Motor neuron (in vitro differentiated cells): ENCODE measurements at places on chromosomes 4 and X.
A peak's percentile ranks its signal among the peaks of the same experiment; 100 is the strongest.

GRCh38 chrX:71111921-71112431 is 599 bp upstream of the IL2RG start:
- ATAC-seq: no peak

DNA sequence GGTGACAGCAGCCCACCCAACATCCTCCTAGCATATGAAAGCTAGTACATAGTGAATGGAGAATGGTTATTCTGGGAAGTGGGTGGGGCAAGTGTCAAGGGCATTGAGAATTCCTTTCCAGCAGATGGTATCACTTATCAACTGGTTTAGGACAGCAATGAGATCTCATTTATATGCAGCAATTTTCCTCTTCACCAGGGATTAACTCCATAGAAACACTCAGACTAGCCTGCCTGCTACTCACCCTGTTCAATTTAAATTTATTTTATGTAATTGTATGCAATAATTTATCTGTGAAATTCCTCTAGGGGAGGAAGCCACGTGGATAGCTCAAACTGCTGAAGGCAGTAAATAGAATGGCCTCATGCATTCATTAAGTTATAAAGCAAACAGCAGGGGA is 101.6 kb upstream of the MID1IP1 start:
- ATAC-seq: peak; percentile 57

GRCh38 chr4:41209187-41209586 is 5.2 kb downstream of the APBB2 start:
- ATAC-seq: no peak

- ATAC-seq: no peak
Measured at GRCh38 chrX:11398785-11399184, 105.6 kb downstream of the AMELX start.

- ATAC-seq: no peak
Measured at GRCh38 chr4:37839426-37839825, 12.9 kb downstream of the PGM2 start.

DNA sequence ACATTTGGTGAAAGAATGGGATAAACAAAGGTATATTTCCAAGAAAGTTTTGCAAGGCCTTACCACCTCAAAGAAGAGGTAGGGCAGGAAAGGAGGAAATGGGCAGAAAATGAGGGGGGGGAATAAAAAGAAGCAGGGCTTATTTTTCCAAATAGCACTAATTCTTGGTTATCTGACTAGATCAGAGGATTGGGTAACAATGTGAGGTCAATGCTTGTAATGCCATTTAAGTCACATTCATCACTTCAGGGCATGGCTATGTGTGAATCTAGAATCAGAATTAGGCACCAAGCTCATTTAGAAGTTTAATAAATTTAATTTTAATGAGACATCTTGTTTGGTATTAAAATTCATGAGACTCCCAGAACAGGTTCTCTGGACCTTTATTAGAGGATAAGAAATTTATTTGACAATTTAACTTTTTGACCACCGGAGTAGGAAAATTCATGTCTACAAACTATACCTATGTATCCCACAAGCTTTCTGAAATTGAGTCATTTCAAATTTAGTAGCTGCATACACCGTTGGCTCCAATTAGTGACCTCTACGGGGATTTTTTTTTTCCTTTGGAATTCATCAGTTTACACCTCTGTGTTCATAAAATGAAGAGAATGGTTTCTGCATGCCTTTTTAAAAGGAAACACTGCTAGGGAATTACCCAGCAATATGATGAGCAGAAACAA is 1.4 kb upstream of the STS start:
- no peak for ATAC-seq

GRCh38 chrX:45485719-45486118 is 285.0 kb upstream of the DIPK2B start:
- no peak for ATAC-seq

- peak; percentile 68 for ATAC-seq
Measured at GRCh38 chrX:8815460-8816065, 14.4 kb upstream of the FAM9A start.

DNA sequence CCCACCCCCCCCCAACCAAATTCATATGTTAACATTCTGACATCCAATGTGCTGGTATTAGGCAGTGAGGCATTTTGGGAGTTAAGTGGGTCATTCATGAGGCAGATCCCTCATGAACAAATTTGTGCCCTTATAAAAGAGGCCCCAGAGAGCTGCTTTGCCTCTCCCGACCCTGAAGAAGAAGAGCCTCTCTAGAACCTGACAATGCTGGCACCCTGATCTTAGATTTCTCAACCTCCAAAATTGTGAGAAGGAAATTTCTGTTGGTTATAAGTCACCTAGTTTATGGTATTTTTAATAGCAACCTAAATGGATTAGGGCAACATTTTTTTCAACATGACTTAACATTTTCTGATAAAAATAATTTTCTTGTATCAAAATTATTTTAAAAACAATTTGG is 296.3 kb downstream of the CFAP299 start:
- ATAC-seq: no peak

DNA sequence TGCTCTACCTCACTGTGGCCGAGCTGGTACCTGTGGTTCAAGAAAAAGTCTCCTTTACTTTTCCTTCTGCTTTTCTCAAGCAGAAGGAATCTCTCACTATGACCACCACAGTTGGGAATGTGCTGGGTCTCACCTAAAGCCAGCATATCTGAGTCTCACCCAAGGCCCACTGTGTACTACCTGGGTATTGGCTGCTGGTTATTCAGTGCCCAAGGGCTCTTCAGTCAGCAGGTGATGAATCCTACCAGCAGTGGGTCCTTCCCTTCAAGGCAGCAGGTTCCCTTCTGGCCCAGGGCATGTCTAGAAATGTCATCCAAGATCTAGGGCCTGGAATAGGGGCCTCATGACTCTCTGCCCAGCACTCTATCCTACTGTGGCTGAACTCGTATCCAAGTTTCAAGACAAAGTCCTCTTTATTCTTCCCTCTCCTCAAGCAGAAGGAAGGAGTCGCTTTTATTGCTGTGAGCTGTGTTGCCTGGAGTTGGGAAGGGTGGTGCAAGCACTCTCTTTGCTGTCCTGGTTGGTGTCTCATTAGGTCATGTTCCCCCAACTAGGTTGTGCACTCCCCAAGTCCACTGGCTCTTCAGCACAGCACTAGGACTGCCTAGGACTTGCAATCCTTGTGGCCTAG is 6.1 kb downstream of the CXCL10 start:
- no peak for ATAC-seq

DNA sequence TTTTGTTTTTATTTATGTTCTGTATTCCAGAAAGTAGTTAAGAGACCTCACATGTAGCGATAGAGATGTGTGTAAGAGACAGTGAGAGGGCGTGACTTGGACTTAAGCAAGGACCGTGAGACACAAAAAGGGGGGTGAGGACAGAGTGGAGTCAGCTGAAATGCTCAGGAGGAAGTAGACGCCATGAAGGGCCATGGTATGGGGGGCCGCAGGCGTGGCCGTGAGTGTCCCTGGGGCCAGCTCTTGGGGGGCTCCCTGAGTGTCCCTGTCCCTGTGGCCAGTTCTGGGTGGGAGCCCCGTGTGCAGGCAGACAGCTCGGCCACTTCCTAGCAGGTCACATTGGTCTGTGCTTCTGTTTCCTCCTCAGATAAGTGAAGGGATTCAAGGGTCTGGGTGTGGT is 23.0 kb upstream of the MSANTD1 start:
- no peak for ATAC-seq

DNA sequence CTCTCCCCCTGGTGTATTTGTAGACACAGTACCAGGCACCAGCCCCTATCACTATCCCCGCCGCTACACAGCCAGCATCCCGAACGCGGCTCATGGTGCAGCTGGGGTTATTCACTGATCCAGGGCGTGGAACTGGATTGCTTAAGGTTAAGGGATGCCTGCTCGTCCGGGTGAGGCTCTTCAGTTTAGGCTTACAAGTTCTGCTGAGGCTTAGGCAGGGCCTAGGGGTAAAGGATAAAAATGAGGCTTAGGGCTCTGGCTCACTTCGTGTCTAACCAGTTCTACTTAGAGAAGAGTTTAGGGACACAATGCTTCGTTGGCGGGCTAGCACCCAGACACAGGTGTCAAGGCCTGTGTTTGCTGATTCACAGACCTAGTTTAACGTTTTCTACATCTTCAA is 2.2 kb downstream of the ARMCX2 start:
- no peak for ATAC-seq

DNA sequence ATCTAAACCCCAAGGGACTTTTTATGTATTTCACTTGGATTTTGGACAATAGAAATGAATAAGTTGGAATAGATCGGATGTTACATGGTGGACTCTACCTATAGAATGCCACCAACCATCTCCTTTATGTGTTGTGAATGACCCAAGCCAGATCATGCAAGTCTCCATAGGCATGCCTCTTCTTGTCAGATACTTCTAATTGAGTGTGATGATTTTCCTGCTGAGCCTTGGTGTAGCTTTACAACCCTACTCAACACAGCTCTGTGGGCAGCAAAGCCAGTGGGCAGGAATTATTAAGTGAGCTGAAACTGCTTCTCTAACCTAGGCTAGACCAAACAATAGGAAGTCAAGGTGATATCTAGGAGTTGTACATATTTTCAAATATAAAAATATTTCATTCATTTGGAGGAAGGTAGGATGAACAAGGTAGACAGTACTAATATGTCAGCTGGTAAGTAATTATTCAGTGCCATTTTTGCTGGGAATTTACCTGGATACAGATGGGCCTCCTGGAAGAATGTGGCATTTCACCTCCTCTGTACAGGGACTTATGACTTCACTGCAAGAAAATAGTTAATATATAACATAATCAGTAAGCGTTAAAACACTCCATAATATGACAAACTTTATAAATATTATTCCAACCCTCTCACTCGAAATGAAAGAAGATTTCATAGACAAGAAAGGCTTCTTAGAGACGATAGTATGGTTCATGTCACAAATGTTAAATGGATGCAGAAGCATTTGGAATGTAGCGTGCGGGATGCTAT is 298.0 kb upstream of the FAT1 start:
- ATAC-seq: no peak

DNA sequence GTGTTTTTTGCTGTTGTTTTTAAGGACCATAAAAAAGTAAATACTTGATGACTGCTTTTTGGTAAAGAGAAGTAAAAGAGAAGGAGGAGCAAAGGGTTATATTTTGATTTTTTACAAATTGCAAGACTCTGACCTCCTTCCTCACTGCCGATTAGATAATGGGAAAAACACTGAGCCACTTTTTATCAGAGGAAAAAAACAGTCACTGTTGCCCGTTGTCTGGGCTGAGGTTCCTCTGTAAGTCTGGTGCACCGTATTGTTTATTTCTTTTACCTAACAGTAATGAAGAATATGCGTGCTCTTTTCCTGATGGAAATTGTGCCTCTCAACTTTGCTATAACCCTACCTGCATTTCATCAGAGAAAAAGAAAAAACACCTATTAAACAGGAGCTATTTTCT is 178.7 kb upstream of the EMCN start:
- ATAC-seq: no peak

DNA sequence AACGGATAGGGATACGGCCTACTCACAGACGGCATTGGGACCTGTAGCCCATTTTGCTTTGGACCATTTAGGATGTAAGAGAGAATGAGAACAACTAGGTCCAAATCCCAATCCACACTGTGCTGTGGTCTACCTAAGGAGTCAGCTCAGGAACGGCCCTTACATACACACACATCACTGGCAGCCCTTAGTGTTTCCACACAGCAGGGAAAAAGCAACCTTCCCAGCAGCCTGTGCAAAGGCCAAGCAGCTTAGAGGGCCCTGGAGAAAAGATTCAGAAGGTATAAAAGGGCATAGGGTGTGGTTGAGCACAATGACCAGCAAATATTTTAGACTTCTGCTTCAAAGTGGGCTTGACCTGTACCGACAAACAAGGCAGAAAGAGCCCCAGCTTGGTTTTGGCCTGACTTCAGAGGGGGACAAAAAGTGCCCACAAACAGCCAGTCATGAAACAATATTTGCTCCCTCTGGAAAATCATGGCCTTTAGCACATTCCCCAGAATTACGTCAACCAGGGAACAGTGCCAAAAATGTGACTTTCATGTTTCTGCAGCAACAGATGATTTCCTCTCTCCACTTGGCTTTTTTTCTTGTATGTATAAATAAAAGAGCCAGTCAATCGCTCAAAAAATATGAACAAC is 359.5 kb upstream of the FGF16 start:
- peak; percentile 17 for ATAC-seq

- peak; percentile 22 for ATAC-seq
Measured at GRCh38 chr4:15653864-15654592, 1.1 kb downstream of the FBXL5 start.
